ENCODE measurements at places on chromosomes 1 and 21.

DNA sequence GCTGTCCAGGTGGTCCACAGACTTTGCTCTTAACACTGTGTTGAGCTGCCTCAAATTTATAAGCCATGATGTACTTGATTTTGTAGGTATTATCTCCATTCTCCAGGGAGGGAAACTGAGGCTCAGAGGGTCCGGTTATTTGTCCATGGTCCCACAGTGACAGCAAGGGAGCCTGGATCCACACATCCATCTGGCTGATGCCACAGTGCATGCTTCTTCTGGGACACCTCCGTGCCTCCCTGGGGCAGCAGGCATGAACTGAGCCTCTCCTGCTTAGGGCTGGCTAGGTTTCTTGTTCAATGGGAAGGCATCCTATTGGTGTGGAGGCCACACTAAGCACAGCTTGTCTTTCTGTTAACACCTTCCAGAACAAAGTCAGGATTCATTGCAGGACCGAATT, 317.3 kb downstream of the AJAP1 start:
- no peak for DNase-seq

DNA sequence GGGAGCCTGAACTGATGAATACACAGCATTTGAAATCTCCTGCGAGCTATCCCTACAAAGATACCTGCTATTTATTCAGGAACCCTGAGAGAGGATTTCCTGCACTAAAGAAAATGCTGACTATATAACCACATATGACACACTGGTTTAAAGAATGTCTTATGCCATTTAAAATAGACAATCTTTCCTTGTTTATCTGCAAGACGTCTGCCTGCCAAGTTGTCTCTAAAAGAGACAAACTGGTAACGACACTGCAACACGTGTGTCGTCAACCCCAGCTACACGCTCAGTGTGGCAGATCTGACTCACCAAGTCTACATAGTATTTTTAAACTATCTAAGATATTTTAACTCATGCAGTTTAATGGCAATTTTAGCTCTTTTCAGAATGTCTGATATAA, 42.7 kb downstream of the APP start:
- DNase-seq: no peak

DNA sequence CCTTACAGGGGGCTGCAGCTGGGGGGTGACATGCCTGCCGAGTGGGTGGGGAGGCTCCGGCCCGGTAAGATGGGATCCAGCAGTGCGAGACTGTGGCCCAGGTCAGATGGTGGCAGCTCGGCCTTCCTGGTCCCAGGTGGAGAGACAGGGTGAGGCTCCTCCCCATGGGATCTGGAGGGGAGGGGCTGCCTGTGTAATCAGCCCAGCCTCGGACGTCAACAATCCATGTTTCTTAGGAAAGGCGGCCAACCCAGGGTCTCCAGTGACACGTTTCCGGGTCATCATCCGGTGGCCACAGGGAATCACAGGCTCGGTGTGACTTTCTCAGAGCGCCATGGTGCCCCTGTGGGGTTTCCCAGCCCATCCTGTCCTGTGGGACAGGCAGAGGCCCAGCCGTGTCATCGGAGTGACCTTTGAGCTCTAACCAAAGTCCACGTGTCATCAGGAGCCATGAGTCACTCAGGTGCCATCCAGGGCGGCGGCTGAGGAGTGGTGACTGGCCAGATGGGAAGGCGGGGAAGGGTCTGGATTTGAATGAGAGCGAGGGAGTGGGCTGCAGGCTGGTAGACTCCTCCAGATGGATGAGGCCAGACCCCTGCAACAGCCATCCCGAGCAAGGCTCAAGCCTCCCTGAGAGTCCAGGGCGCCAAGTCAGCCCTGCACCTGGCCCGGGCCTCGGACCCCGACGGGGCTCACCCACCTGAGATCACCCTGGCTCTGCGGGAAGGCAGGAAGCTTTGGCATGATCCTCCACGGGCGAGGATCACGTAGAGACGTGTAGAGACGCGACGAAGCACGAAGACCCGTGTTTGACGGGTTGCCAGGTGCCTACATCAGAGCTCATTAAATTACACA, 6.6 kb upstream of the HES4 start:
- DNase-seq: no peak

DNA sequence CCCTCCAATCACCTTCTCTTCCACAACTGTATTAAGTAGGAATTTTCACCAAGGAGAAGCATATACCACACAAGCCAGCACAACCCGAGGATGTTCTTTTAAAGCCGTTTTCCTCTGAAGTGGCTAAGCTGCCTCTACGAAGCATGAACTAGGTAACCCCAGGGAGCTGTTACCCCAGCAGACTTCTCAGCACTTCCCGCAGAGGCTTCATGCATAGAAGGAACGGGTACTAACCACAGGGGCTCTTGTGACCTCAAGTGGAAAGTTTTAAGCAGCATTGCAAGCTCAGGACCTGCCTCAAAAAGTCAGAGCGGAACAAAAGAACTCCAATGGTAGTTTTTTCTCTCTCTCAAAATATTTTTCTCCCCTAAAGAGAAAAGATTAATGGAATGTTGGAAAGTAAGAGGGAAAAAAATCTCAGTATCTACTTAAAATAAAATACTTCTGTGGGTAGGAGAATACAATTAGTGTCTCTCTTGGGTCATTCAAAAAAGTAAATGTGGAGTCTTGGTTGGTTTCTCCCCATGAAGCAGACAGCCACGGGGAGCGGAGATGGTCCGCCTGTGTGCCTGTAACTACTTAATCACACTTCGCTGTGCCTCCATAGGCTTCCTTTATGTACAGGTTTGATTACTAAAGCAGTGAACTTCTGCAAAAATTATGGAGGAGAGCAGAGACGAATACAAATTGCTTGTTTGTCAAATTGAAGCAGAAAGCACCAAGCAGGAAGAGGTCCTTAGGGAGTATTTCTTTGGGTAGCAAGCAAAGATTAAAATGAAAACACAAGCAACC, 40.9 kb downstream of the STX6 start:
- no peak for DNase-seq

GRCh38 chr1:154844297-154844681, 25.8 kb downstream of the KCNN3 start:
- no peak for DNase-seq

Data from NCI-H1930 (cell line).